T47D (cell line): ENCODE measurements at places on chromosomes 6 and 20.

- no peak for DNase-seq
These were observed 129.0 kb upstream of the THEMIS start for GRCh38 chr6:128029826-128030225.

- DNase-seq = no peak
These were observed 502 bp upstream of the HTR1E start for GRCh38 chr6:86936834-86937218.

- no peak for DNase-seq
These were observed 89.6 kb downstream of the AIG1 start for GRCh38 chr6:143150281-143150680.

GRCh38 chr6:69985180-69985579 is 118.8 kb downstream of the COL19A1 start:
- no peak for DNase-seq

- DNase-seq = no peak
These were observed 10.9 kb upstream of the BCKDHB start for GRCh38 chr6:80095600-80095999.
